ENCODE measurements at places on chromosomes 12 and 14. TPM values are rescaled to one million over a fixed set of nuclear protein-coding genes. Genes with fewer than 3 reads are reported as not detected.

Gene CLEC4D
- total RNA-seq = 0.55 TPM

Gene CNPY2
- 48.7 TPM for total RNA-seq

Gene AVPR1A
- 3.1 TPM for total RNA-seq

Gene AQP5
- total RNA-seq = not detected

Gene SMIM41
- total RNA-seq = 1.2 TPM

Gene TDRD9
- total RNA-seq = 3.2 TPM

Gene ITGA7
- 588 TPM for total RNA-seq

GRCh38 chr12:53195516-53196420, 11.3 kb downstream of the ITGB7 start:
- no peaks in the 10 kb centered on the region for H3K36me3 ChIP-seq
- H3K4me3 ChIP-seq = no peak overlapping the region
- H3K27me3 ChIP-seq = no peaks in the 10 kb centered on the region
- peak; percentile 50 for DNase-seq

- no peaks in the 10 kb centered on the region for H3K4me1 ChIP-seq
- H3K4me3 ChIP-seq = no peak overlapping the region
Measured at GRCh38 chr12:4091016-4091743, 182.4 kb upstream of the CCND2 start.

DNA sequence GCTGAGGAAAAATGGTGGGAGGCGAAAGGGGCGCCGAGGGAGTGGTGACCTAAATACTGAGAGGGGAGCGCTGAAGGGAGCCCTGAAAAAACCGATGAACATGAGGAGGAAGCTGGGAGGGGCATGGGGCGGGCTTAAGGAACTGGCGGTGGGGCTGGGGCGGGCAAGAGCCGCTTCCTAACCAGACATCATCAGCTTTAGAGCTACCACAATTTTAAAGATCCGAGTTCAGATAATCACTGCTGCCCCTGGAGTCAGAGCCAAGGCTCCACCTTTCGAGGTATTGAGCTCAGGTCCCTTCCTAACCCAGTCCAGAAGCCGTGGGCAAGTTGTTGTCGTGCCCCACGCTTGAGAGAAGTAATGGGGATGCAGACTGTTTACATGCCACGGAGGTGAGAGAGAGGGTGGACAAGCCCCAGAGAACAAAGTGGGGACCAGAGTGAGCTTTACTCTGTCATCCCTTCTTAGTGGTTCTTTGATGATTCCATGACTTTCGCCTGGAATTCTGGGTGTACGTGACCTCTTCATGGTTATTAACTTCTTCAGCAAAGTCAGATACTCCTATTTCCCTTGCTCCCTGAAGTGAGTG, 393 bp downstream of the ORMDL2 start:
- H3K4me3 ChIP-seq = peak overlapping the region; percentile 86
- no peaks in the 10 kb centered on the region for H3K27me3 ChIP-seq
- H3K36me3 ChIP-seq = peaks cover 14% of the 10 kb centered on the region
- peak; percentile 63 for DNase-seq
- peaks cover 37% of the 10 kb centered on the region for H3K4me1 ChIP-seq

GRCh38 chr14:99687284-99688209, 3.4 kb downstream of the CYP46A1 start:
- no peak overlapping the region for H3K27ac ChIP-seq
- H3K4me1 ChIP-seq = peaks cover 16% of the 10 kb centered on the region
- DNase-seq = peak; percentile 57
- no peaks in the 10 kb centered on the region for H3K36me3 ChIP-seq

DNA sequence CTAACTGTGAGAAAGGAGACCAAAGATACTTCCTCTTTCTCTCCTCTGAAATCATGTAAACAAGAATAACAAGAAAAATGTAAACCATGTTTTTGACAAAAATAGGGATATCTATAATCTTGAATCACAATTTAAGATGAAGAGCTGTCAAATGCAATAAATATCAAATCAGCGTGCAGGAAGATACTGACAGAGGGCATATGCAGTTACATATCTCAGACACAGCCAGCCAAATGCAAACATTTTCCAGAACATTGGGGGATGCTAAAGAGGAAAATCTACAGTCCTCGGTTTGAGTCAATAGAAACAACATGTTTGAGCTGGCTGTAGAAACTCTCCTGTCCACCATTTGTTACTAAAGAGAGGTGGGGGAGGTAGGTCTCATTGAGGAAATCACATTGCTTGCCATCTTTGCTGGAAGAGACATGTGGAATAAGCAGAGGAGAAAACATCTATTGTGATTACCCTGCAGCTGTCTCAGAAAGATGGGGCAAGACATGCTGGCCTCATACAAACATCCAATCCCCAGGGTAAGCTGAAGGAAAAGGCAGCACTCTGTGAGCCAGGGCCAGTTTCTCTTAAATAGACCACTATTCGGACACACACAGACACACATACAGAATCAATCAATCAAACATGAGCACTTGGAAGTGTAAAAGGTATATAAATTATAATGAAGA, 43.5 kb downstream of the CNTN1 start:
- H3K4me1 ChIP-seq = no peaks in the 10 kb centered on the region
- H3K27ac ChIP-seq = no peak overlapping the region
- no peaks in the 10 kb centered on the region for H3K36me3 ChIP-seq
- no peak for DNase-seq

DNA sequence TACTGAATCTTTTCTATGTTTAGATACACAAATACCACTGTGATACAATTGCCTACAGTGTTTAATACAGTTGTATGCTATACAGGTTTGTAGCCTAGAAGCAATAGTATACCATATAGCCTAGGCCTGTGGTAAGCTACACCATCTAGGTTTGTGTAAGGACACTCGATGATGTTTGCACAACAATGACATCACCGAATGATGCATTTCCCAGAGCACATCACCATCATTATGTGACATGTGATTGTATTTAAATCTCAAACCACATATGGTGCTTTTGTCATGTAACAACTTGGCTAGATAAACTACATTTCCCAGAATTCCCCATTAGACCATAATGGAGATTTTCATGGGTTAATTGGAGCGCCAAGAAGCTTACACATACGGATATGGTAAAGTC, 128.4 kb upstream of the CPNE8 start:
- DNase-seq = no peak
- H3K27ac ChIP-seq = no peak overlapping the region
- no peaks in the 10 kb centered on the region for H3K36me3 ChIP-seq
- H3K27me3 ChIP-seq = no peaks in the 10 kb centered on the region

GRCh38 chr12:72219937-72220336, 52.2 kb upstream of the TRHDE start:
- no peaks in the 10 kb centered on the region for H3K27me3 ChIP-seq
- no peaks in the 10 kb centered on the region for H3K4me1 ChIP-seq
- H3K36me3 ChIP-seq = no peaks in the 10 kb centered on the region
- H3K27ac ChIP-seq = no peak overlapping the region
- no peak overlapping the region for H3K4me3 ChIP-seq

DNA sequence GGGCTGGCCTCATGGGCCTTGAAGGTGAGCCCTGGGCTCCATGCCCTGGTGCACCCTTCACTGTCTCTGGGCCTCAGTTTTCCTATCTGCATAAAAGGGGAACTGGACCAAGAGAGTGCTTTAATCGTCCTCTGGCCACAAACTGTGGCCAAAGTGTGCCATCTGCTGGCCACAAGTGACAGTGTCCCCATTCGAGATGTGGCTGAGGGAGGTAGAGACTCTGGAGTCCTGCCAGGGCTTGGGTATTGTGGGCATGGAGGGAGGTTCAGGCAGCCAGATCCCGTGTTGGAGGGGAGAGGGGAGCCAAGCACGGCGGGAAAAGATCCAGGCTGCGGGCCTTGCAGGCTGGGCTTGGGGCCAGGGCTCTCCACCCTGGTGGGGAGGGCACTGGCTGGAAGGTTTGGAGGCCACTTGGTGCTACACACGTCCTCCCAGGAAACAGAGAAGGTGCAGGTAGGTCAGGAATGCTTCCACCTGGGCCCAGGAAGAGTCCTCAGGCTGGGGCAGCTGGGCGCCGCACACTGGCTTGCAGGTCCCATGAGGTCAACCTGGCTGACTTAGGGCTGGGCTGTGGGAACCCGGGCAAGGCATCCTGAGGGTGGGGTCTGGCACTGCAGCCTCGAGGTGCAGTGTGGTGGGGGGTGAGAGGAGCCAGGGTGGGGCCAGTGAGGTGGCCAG, 7.3 kb upstream of the KIF26A start:
- H3K27ac ChIP-seq = no peak overlapping the region
- H3K4me1 ChIP-seq = peaks cover 5% of the 10 kb centered on the region
- H3K36me3 ChIP-seq = no peaks in the 10 kb centered on the region
- DNase-seq = peak; percentile 62
- H3K27me3 ChIP-seq = peaks cover 26% of the 10 kb centered on the region

DNA sequence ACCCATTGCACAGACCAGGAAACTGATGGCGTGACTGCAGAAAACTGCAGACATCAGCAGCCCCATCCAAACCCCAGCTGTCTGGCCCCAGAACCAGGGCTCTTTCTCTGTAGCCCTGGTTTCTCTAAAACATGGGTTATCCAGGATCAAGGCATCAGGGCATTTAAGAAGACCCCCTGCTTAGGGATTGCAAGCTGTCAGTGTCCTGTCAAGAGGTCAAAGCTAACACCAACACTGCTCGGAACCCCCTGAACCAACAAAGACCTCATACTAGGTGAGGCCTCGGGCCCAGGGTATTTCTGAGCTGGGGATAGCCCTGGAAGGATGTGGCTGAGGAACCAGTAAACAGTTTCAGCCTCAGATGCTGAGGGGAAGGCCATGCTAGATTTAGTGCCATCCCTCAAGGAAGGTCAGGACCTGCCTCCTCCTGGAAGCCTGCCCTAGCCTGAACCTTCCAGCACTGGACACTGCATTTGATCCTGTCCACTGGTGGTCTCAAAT, 39.2 kb downstream of the BCL11B start:
- no peak overlapping the region for H3K4me3 ChIP-seq
- H3K4me1 ChIP-seq = no peaks in the 10 kb centered on the region
- H3K27ac ChIP-seq = no peak overlapping the region

- no peak overlapping the region for H3K4me3 ChIP-seq
- no peaks in the 10 kb centered on the region for H3K36me3 ChIP-seq
- no peak for DNase-seq
- H3K27ac ChIP-seq = no peak overlapping the region
- H3K27me3 ChIP-seq = no peaks in the 10 kb centered on the region
- H3K4me1 ChIP-seq = no peaks in the 10 kb centered on the region
Measured at GRCh38 chr14:88815980-88816379, 8.5 kb upstream of the TTC8 start.

DNA sequence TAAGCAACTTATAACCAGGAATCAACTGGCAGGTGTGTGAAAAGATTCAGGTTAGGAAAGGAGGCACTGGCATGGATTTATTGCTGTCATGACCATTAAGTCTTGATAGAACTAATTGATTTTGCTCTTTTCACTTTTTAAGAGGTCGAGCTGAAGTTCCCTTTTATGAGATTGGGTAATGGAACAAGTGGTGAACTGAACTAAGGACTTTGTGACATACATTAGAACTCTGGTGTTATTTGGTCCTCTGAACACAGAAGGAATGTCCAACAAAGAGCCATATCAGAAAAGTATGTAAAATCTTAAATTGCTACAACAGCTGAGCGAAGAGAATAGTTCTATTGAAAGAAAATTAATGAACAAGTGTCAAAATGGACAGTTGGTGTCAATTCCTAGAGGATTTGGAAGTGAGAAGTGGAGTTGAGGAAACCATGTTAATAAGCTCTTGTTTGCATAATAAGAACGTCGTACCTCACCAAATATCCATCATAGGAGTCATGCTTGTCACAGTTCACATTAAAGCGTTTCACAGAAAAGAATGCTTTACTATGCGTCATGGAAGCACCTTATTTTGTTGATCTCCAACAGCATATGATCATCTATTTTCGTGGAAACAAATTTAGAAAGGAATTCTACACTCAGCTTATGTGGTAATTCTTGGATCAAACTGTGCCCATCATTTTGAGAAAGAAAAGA, 8.4 kb upstream of the MYF6 start:
- H3K36me3 ChIP-seq = no peaks in the 10 kb centered on the region
- no peak for DNase-seq
- H3K27me3 ChIP-seq = no peaks in the 10 kb centered on the region

DNA sequence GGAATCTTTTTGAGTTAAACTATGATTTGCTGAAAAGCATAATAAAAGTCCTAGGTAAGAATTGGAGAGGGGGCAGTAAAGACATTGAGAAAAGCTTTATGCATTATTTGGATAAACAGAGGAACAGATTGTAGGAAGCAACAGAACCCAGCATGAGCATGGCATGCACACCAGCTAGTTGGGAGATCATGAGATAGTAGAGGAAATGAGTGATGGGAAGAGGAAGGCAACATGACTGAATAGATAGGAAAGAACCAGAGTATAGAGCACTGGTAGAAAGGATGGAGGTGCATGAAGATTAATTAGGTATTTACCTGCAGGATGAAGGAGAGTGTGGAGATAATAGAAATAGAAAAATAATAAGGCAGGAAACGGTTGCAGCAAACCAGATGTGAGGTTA, 248.5 kb upstream of the LMO3 start:
- DNase-seq = no peak
- H3K4me1 ChIP-seq = no peaks in the 10 kb centered on the region
- no peak overlapping the region for H3K27ac ChIP-seq
- no peaks in the 10 kb centered on the region for H3K36me3 ChIP-seq
- H3K27me3 ChIP-seq = no peaks in the 10 kb centered on the region
- H3K4me3 ChIP-seq = no peak overlapping the region

DNA sequence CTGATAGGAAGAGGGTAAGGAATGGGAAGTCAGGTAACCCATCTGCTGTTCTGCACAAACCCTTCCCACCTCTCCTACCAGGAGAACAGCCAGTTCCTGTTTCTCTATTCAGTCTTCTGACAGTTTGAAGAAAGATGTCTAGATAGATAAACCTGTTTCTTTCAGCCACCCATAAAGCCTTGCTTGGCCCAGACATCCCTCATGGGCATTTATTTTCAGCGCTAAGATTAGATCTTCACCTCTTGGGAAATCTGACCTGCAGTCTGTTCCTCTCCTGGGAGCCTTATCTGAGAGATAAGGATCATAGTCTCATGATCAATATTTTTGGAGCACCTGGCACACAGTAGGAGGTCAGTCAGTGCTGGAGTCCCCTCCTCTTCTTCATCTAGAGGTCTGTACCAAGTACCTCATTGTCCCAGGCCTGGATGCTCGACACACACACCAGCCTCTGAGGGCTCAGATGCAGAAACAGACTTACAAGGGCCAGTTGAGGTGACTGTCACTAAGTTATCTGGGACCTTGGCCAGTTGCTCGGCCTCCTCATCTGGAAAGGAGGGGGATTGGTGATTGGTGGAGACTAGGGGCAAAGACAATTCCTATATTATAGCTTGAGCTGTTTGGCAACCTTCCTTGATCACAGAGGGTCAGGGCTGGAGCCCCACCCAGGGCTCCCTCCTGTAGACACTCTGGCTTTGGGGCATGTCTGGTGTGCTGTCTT, 18.2 kb downstream of the ACVRL1 start:
- no peak overlapping the region for H3K4me3 ChIP-seq
- peaks cover 10% of the 10 kb centered on the region for H3K27me3 ChIP-seq
- no peak for DNase-seq
- no peak overlapping the region for H3K27ac ChIP-seq
- H3K36me3 ChIP-seq = no peaks in the 10 kb centered on the region

GRCh38 chr12:97022536-97023230, 115.6 kb downstream of the NEDD1 start:
- H3K36me3 ChIP-seq = no peaks in the 10 kb centered on the region
- DNase-seq = no peak
- no peaks in the 10 kb centered on the region for H3K27me3 ChIP-seq
- H3K27ac ChIP-seq = no peak overlapping the region
- H3K4me3 ChIP-seq = no peak overlapping the region

Measured in sigmoid colon (tissue), 7 donors.